ENCODE measurements at places on chromosomes 3 and 15.

DNA sequence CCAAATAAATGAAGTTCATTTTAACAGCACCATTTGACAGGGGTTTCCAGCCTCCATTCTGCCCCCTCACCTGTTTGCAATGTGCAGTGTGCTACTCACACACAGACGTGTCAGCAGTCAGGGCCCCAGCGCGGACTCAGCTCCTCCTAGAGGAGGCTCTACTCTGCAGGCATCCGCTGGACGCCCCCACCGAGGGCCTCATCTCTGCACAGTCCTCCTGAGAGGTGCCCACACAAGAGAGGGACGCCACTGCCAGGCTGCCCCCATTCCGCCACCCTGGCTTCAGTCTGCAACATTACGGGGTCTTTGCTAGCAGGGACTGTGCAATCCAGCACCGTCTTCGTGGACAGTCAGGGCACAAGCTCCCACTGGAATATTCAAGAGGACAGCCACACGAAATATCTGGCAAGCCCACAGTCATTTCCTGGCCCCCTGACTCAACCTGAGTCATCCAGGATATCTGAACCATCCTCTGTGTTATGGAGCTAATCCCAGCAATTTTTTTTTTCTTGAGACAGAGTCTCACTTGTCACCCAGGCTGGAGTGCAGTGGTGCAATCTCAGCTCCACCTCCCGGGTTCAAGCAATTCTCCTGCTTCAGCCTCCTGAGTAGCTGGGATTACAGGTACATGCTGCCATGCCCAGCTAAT, 255.0 kb downstream of the OCA2 start:
- DNase-seq: no peak

DNA sequence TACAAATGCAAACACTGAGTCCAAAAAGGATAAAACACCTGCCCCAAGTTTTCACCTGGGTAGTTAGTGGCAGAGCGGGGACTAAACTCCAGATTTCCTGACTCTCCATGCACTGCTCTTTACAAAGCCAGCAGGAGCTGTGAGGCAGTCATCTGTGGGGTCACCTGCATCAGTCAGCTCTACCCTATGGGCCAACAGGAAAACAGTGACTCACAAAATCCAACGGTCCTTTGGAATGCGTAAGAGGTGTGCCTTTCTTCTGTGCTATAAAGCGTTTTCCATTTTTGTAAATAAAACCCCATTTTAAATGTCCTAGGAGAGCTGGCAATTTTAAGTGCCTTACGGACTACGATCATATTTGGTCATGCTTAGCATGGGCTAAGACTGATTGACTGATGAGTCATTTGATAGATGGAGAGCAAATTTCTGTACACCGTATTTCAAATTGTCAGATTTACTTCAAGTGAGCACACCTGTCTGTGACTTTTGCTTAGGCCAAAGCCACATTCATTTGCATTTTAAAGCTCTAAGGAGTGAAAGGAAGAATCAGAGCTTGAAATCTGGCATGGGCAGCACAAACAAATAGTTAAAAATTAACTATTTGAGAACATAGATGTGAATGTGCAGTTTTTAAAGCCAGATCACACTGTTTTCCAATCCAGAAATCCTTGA, 4.4 kb upstream of the COL8A1 start:
- DNase-seq: no peak

- DNase-seq: no peak
These were observed 263.7 kb downstream of the GBE1 start for GRCh38 chr3:81497572-81498251.

DNA sequence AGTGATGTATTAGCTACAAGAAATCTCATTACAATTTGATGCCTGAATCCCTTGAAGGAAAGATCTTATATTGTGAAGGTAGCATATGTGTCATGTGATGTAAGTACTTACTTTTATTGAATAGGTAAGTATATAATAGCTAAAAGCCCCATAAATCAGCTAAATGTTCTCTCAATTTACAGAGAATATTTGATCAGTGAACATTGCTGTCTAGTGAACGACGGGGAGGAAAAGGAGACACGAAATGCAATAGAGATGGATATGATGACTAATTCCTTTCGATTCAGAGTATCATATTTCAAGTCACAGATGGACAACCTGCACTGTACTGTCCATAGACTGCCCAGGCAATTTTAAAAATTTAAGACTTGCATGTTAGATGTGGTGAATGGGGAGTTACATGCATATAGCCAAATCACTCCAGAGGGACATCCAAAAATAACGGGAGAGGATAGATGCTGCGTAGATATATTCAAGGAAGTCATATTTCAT, 462.1 kb upstream of the CDIN1 start:
- no peak for DNase-seq

DNA sequence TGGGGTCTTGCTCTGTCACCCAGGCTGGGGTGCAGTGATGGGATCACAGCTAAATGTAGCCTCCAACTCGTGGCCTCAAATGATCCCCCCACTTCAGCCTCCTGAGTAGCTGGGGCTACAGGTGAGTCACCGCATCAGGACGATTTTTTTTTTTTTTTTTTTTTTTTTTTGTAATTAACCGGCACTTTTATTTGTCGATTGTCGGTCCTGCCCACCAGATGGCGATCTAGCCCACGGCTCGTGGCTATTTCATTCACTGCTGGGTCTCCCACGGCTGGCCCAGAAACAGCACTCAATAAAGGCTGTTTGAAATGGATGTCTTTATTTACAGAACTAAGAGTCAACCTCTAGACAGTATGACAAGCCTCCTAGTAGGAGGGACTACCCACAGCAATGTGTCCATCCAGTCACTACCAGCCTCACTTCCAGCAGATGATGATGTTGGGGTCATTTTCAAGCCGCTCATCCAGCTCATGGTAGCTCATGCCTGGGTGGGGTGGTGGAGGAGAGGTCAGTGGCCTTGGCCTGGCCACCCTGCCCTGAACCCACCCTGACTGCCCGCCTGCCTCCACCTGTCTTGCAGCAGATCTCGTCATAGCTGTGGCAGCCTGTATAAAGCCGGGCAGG, 1.8 kb upstream of the ZMYND10 start:
- DNase-seq: peak; percentile 70

GRCh38 chr3:3771094-3771493, 28.1 kb upstream of the LRRN1 start:
- DNase-seq: no peak

DNA sequence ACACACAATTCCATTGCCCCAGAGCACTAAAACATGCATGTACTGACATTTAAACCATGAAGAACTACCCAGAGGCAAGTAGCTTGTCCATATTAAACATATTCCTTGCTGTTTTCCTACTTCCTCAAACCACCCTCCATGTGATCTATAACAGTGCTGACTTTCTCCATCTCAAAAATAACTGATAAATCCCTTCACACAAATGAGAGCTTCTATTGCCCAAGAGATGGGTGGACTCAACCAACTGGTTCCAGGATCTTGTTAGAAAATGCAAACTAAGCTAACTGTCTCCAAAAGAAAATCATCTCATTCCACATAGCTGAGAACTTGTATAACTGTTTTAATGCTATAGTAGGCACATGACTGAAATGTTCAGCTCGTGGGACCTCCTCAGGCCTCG, 29.6 kb downstream of the DCLK3 start:
- DNase-seq: no peak

- no peak for DNase-seq
These were observed 33.7 kb upstream of the MAGEF1 start for GRCh38 chr3:184745526-184745925.

DNA sequence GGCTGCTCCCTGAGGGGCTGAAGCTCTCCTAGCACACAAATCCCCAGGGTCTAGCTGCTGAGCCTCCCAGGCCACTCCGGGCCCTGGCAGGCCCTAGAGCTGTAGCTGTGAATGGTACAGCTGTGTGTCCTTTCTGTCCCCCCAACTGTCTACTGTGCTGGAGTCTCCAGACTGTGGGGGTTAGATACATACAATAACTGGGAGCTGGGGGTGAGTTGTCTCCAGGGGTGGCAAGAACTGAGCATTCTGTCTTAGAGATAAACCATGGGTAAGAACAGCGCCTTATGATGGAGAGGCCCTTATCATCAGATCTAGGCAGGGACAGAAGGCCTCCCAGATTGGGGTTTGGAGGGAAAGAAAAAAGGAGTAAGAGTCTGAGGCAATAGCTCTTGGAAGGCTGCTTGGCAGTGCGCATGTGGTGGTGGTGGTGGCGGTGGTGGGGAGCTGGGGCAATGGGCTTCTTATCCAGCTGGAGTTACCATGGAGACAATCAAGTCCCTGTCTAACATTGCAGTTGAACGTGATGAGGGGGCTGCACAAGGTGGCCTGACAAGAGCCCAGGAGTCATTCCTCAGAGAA, 3.6 kb downstream of the CYB561D2 start:
- DNase-seq: no peak

GRCh38 chr3:59817511-59817910, 767.7 kb upstream of the CFAP20DC start:
- no peak for DNase-seq

DNA sequence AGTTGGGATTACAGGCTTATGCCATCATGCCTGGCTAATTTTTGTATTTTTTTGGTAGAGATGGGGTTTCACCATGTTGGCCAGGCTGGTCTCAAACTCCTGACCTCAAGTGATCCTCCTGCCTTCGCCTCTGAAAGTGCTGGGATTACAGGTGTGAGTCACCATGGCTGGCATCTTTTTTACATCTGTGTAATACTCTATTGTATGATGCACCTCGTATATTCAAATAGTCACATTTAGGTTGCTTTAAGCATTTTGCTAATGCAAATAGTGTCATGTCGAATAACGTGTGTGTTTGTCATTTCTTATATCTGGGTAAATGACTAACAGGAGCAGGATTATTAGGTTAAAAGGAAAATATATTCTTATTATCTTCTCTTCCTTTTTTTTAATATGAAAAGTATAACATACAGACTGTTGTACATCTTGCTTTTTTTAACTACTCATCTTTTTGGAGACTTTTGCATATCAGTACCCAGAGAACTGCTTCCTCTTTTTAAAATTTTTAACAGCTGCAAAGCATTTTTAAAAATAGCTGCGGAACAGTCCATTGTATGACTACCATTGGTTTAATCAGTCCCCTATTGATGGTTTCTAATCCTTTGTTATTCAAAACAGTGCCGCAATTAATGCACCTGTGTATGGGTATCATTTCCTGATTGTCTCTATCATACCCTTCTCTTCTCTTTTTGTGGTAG, 13.4 kb downstream of the SCAMP5 start:
- DNase-seq: no peak

DNA sequence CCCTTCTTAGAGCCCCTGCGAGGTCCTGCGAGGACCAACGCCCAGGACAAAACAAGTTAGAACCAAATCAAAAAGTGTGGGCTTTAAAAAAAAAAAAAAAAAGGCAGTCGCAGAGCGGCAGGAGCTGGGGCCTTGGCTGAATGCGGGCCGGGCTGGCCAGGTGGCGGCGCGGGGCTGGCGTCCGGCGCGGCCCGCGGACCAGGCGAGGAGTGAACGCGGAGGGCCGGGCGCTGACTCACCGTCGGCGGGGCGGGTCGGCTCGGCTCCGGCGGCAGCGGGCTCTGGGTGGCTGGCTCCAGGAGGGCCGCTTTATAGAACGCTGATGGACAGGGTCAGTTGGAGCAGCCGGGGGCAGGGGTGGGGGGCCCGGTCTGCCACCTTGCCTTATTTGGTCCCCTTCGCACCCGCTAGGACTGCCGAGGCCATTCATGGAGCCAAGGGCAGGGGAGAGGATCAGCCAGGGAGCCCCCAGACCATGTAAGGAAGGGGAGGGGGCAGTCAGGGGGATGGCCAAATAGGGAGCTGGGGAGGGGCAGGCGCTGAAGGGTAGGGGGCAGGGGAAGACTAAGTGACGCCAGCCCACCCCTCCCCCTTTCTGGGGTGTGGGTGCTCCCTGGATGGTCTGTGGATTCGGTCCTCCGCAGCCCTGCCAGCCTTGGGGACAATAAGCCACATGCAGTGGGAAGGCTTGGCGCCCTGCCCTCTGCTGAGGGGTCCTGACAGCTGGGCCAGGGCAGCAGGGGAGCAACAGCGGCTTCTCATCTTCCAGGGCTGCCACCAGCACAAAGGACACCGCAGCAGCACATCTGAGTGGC, at the start of gene ACTC1:
ACTC1 (minus strand) TSS at position 283 of the 815 bp plus-strand sequence. CDS start 741 bp downstream, outside the sequence.
- no peak for DNase-seq

- DNase-seq: no peak
These were observed 10.5 kb downstream of the LTF start for GRCh38 chr3:46454209-46454595.

- DNase-seq: no peak
These were observed 308.5 kb upstream of the ARRDC4 start for GRCh38 chr15:97652041-97652440.

- DNase-seq: no peak
These were observed 157.9 kb downstream of the MEX3B start for GRCh38 chr15:81887912-81888311.

- DNase-seq: no peak
These were observed 75.6 kb upstream of the SYNPR start for GRCh38 chr3:63202529-63202928.

GRCh38 chr3:71441217-71441924, 142.2 kb downstream of the FOXP1 start:
- no peak for DNase-seq

DNA sequence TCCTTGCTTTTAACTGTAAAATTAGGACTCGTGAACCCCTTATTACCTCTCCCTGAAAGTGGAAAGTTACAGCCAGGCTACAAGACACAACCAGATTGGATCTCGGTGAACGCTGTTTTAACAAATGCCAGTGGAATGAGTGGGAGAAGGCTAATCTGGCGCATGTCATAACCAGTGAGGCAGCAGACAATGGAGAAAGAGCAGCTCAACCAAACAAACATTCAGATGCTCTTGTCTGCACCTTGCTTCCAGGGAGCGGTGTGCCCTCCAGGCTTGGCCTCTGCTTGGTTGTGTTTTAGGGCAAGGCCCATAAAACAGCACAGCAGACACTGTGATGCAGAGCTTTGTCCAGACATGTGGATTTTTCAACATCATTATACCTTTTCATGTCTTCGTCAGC, 45.9 kb upstream of the ATP1B3 start:
- DNase-seq: no peak
